ENCODE measurements at places on chromosomes 5 and 9. TPM values are rescaled to one million over a fixed set of nuclear protein-coding genes. Genes with fewer than 3 reads are reported as not detected.

Gene LCN1
- 0.71 TPM for total RNA-seq

- no peak overlapping the region for H3K4me3 ChIP-seq
- DNase-seq, result no peak
- no peaks in the 10 kb centered on the region for H3K36me3 ChIP-seq
- H3K27ac ChIP-seq, result no peak overlapping the region
- H3K4me1 ChIP-seq, result no peaks in the 10 kb centered on the region
These were observed 57.5 kb upstream of the HAND1 start for GRCh38 chr5:154535535-154535934.

Gene ADGRD2
- total RNA-seq, result not detected

GRCh38 chr9:99964336-99964735, 57.9 kb downstream of the STX17 start:
- H3K36me3 ChIP-seq, result peaks cover 63% of the 10 kb centered on the region
- H3K27ac ChIP-seq, result no peak overlapping the region
- no peaks in the 10 kb centered on the region for H3K4me1 ChIP-seq
- H3K27me3 ChIP-seq, result no peaks in the 10 kb centered on the region
- no peak overlapping the region for H3K4me3 ChIP-seq
- no peak for DNase-seq

DNA sequence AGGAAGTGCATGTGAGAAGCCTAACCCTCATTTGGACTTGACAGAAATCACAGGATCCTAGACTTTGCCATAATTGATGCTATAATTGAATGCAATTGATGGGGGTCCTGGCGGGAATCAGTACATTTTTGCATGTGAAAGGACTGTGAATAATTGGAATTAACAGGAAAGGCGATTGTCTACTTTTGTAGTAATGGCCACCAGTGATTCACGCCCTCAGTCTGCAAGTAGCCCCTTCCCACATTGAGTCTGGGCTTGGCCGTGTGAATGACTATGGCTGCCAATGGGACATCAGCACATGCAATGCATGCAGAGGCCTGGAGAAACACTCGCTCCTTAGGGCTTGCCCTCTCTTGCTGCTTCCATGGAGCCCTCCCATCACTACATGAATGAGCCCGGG, 107.8 kb upstream of the OSMR start:
- H3K27ac ChIP-seq, result no peak overlapping the region
- no peaks in the 10 kb centered on the region for H3K4me1 ChIP-seq
- no peak for DNase-seq
- no peak overlapping the region for H3K4me3 ChIP-seq
- no peaks in the 10 kb centered on the region for H3K27me3 ChIP-seq

GRCh38 chr9:69955536-69956355, 87.9 kb upstream of the MAMDC2 start:
- H3K27ac ChIP-seq, result no peak overlapping the region
- DNase-seq, result no peak
- H3K36me3 ChIP-seq, result no peaks in the 10 kb centered on the region
- H3K4me1 ChIP-seq, result no peaks in the 10 kb centered on the region

DNA sequence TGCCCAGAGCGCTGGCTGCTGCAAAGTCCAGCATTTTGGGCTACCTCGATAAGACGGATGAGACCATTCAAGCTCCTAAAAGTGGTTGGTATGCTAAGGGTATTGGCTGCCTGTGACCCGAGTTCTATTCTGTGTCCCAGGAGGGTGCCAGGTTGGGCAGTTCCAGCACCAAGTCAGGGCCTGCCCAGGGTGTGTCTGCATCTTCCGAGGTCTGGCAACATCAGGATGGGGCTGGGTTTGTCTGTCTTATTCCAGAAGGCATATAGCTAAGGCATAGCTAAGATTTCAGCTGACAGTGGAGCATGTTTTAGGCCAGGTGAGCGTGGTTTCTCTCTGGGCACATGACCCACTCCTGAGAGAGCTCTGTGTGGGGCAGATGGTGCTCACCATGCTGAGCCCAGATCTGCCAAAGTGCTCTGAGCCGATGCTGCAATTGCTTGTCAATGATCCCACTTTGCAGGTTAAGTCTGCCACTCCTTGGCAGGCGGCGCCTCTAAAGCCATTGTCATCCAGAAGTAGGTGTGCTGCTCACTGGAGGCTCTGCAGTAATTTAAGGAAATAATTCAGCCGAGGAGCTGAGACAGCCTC, 7.8 kb downstream of the SLC9A3 start:
- H3K4me3 ChIP-seq, result no peak overlapping the region
- no peaks in the 10 kb centered on the region for H3K36me3 ChIP-seq

Gene GPR150
- total RNA-seq, result not detected

DNA sequence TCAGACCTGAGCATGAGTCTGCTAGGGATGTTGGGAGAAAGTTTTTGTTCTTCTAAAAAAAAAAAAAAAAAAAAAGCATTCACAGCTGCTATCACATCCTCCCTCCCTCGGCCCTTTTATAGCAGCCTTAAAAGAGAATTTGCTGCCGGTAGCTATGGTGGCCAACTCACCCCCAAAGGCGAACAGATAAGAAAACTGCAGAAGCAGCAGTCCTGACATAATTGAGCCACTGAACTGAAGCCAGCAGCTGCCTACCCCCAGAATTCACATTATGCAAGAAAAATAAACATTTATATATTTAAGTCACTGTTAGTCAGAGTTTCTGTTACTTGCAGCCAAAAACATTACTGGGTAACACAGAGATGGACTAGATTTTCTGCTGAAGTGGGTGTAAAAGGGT, 124.3 kb upstream of the SMARCA2 start:
- no peaks in the 10 kb centered on the region for H3K27me3 ChIP-seq
- no peaks in the 10 kb centered on the region for H3K36me3 ChIP-seq
- H3K4me1 ChIP-seq, result no peaks in the 10 kb centered on the region
- H3K4me3 ChIP-seq, result no peak overlapping the region
- no peak for DNase-seq

Gene SPINK6
- not detected for total RNA-seq

DNA sequence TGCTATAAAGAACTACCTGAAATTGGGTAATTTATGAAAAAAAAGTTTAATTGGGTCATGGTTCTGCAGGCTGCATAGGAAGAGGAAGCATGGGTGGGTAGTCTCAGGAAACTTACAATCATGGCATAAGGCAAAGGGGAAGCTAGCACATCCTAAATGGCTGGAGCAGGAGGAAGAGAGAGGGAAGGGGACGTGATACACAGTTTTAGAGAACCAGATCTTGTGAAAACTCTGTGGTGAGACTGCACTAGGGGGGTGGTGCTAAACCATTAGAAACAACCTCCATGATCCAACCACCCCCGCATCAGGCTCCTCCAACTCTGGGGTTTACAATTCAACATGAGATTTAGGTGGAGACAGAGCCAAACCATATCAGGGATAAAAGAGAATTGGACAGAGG, 624.2 kb downstream of the PRR16 start:
- H3K27me3 ChIP-seq, result no peaks in the 10 kb centered on the region
- no peaks in the 10 kb centered on the region for H3K4me1 ChIP-seq
- no peak for DNase-seq
- no peak overlapping the region for H3K4me3 ChIP-seq
- no peaks in the 10 kb centered on the region for H3K36me3 ChIP-seq

DNA sequence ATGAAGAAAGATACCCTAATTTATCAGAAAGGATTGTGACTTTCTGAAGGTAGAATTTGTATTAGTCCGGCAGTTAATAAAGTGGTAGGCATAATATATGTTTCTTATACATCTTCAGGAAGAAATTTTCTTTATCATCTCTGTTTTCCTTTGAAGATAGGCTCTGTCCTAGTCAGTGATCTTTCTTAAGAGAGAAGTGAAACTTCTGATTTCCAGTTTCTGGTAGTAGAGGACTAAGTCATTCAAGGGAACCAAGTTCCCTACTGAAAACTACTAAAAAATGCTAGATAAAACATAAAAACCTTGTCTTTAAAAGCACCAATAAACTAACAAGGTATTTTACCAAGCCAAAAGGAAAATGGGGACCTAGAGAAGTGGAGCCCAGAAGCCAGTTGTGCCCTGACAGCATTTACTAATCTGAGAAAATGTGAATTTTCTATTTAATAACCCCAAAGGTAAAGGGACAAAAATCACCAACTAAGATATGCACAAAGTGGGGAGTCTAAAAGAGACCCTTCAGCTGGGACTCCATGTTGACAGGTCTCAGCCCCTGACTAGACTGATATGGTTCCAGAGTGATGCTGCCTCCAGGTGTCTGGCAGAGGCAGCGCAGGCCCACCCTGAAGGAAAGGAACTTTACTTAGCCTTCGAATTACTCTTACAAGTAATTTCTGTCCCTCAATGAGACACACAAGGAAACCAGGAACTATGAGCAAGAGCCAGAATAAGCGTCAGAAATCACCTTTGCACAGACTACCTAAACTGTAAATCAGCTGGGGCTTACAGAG, 72.7 kb downstream of the FAM78A start:
- H3K27ac ChIP-seq, result no peak overlapping the region
- H3K4me3 ChIP-seq, result no peak overlapping the region
- no peaks in the 10 kb centered on the region for H3K27me3 ChIP-seq
- H3K4me1 ChIP-seq, result no peaks in the 10 kb centered on the region
- DNase-seq, result no peak

DNA sequence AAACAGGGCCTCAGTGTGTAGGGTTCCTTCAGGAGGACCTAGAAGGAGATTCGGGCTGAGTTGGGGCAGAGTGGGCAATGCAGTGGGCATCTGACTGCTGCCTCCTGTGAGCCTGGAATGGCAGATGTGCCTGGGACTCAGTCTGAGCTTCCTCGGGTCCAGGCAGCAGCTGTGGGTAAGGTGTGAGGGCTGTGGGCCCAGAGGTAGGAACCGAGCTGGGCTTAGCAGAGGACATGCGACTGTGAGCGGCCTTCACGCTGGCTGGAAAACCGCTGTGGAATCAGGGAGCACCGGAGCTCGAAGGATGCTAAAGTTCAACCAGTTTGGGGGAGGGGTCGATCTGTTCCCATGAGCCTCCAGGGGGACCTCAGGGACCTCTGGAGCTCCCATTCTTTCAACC, 137.0 kb downstream of the PAX5 start:
- DNase-seq, result no peak
- no peaks in the 10 kb centered on the region for H3K27me3 ChIP-seq
- H3K27ac ChIP-seq, result no peak overlapping the region

- no peak overlapping the region for H3K27ac ChIP-seq
- no peaks in the 10 kb centered on the region for H3K36me3 ChIP-seq
- no peak for DNase-seq
- no peaks in the 10 kb centered on the region for H3K27me3 ChIP-seq
- no peak overlapping the region for H3K4me3 ChIP-seq
These were observed 202.6 kb downstream of the PIK3R1 start for GRCh38 chr5:68418201-68418600.

Gene RNF145
- 17.8 TPM for total RNA-seq

DNA sequence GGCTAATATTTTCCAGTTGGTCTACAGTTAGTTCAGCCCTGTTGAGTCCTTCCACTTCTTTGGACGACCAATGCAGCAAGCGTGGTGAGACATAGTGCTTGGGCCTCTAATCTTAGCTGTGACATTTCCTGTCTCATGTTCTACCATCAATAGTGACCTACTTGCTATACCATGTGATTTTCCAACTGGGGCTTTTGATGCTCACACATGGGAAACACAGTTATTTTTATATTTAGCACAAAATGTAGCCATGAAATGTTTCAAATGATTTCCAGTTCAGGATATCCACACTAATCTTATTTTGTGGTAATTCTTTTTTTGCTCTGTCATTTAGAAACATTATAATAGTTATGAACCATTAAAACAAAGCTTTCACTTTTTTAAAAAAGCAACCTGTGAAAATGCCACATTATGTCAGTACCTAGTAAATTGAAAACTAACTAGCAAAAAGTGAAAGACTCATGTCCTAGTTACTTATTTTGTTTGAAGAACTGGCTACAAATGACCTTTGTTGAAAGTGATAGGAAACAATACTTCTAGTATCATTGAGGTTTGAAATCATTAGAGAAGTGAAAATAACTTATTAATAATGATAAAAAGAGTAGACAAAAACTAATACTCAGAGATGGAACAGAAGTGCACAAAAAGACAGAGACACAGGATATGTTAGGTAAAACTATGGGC, 18.3 kb downstream of the MARCHF3 start:
- no peaks in the 10 kb centered on the region for H3K27me3 ChIP-seq
- no peak overlapping the region for H3K4me3 ChIP-seq
- no peaks in the 10 kb centered on the region for H3K36me3 ChIP-seq

GRCh38 chr9:124258607-124259157, 933 bp downstream of the NEK6 start:
- H3K4me1 ChIP-seq, result peaks cover 29% of the 10 kb centered on the region
- peak; percentile 56 for DNase-seq
- no peaks in the 10 kb centered on the region for H3K36me3 ChIP-seq
- H3K4me3 ChIP-seq, result peak overlapping the region; percentile 84
- no peaks in the 10 kb centered on the region for H3K27me3 ChIP-seq

GRCh38 chr9:33136721-33137670, 30.1 kb downstream of the B4GALT1 start:
- H3K36me3 ChIP-seq, result peaks cover 24% of the 10 kb centered on the region
- no peak overlapping the region for H3K27ac ChIP-seq
- peaks cover 58% of the 10 kb centered on the region for H3K4me1 ChIP-seq
- DNase-seq, result no peak

GRCh38 chr9:88077071-88077617, 61.1 kb downstream of the SPATA31C2 start:
- no peaks in the 10 kb centered on the region for H3K4me1 ChIP-seq
- H3K27me3 ChIP-seq, result peaks cover 4% of the 10 kb centered on the region
- no peak overlapping the region for H3K27ac ChIP-seq
- H3K4me3 ChIP-seq, result peak overlapping the region; percentile 65
- no peak for DNase-seq

GRCh38 chr5:140345919-140346347, 470 bp downstream of the HBEGF start:
- peak overlapping the region; percentile 73 for H3K4me3 ChIP-seq
- H3K27me3 ChIP-seq, result no peaks in the 10 kb centered on the region
- H3K4me1 ChIP-seq, result peaks cover 73% of the 10 kb centered on the region
- DNase-seq, result peak; percentile 88
- H3K36me3 ChIP-seq, result no peaks in the 10 kb centered on the region

- H3K36me3 ChIP-seq, result no peaks in the 10 kb centered on the region
- H3K27ac ChIP-seq, result no peak overlapping the region
- H3K4me3 ChIP-seq, result no peak overlapping the region
- no peak for DNase-seq
- no peaks in the 10 kb centered on the region for H3K4me1 ChIP-seq
These were observed 76.8 kb downstream of the TMEM167A start for GRCh38 chr5:83000428-83000827.

- no peak overlapping the region for H3K4me3 ChIP-seq
- no peak overlapping the region for H3K27ac ChIP-seq
- no peaks in the 10 kb centered on the region for H3K36me3 ChIP-seq
- no peak for DNase-seq
- H3K4me1 ChIP-seq, result no peaks in the 10 kb centered on the region
These were observed 229.5 kb downstream of the PAPPA start for GRCh38 chr9:116383133-116383532.

DNA sequence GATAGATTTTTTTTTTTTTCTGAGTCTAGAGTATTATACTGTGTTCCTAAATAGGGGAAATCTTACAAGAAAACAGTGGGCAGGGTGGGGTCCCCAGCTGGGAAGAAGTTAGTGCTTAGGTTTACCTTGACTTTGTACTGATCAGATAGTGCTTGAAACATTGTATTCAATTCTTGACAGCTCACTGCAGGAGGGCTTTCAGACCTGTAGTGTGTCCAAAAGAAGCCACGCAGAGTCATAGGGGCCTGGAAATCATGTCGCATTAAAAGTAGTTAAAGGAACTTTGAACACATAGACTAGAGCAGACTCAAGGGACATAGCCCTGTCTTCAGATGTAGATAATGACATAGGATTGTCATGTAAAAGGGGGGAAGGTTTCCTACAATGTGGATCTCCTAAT, 215.4 kb upstream of the NR4A3 start:
- DNase-seq, result no peak
- no peaks in the 10 kb centered on the region for H3K4me1 ChIP-seq
- H3K27me3 ChIP-seq, result no peaks in the 10 kb centered on the region
- H3K27ac ChIP-seq, result no peak overlapping the region
- H3K4me3 ChIP-seq, result no peak overlapping the region
- H3K36me3 ChIP-seq, result no peaks in the 10 kb centered on the region

Data from psoas muscle (tissue), 8 donors.